ENCODE measurements at places on chromosomes 5 and 9.

DNA sequence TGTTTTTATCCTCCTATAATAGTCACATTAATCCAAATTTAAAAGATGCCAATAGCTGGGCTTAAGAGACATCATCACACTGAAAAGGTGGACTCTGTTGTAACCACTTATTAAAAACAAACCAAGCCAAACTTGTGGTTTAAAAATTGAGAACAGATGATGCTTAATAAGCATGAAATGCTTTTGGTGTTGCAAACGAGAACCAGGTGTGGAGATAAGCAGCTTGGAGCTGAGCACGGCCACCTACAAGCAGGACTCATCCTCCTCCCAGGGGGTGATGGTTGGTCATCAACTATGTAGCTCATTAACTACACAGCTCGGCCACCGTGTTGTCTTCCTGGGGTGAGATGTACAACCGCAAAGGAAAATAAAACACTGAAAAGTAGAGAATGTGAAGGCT lies 154.4 kb downstream of the NPR3 start:
- DNase-seq, result no peak

DNA sequence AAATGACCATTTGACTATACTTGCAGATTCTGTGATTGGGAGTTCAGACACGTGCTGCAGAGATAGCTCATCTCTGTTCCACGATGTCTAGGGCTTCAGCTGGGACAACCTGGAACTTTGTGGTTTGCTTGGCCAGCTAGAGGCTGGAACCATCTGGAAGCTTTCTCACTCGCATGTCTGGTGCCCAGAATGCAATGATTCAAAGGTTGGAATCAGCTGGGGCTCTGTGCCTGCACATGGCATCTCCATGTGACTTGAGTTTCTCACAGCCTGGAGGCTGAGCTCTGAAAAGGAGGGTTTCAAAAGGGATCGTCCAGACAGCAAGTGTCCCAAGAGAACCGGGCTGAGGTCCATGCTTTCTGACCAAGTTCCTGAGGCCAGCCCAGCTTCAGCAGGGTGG lies 465.2 kb downstream of the GADD45G start:
- DNase-seq, result no peak

DNA sequence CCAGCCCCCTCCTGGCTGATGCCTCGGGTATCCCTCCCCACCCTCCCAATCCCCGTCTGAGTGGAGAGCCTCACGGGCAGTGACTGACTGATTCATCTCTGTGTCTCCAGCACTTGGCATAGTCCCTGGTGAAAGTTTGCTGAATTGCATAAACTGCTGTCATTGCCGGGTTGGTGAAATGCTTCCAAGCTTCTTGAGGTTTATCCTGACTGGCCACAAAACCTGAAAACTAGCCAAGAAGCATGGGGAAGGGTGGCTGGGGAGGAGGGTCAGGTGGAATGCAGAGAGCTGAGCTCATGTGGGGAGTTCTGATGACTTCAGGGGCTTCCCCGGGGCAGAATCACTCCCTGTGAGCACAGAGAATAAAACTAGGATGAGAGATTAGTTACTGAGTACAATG lies 56.9 kb upstream of the GGTA1 start:
- DNase-seq, result peak; percentile 81

- peak; percentile 50 for DNase-seq
These were observed 51.0 kb upstream of the DPYSL3 start for GRCh38 chr5:147560718-147561331.

- no peak for DNase-seq
These were observed 197.1 kb upstream of the NR3C1 start for GRCh38 chr5:143600396-143601075.

DNA sequence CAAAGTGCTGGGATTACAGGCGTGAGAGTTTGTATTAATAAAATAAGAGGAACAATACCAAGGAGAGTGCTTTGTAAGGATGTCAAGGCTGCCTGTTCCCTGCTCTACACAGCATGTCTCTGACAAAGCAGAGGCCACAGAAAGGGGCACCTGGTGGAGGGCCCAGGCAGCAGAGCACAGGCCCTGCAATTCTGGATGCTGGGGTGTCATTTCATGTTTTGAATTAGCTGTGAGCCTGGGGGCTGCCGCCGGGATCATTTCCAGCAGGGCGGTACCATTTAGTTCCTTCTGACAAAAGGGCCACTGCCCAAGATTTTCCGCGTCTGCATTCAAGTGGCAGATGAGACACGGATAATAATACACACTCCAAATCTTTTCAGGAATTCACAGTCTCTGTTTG lies 396.9 kb downstream of the GADD45G start:
- DNase-seq, result no peak
